Epithelial cell of proximal tubule (primary cell): ENCODE measurements at places on chromosomes 3 and 15. TPM values are rescaled to one million over a fixed set of nuclear protein-coding genes. Genes with fewer than 3 reads are reported as not detected.

DNA sequence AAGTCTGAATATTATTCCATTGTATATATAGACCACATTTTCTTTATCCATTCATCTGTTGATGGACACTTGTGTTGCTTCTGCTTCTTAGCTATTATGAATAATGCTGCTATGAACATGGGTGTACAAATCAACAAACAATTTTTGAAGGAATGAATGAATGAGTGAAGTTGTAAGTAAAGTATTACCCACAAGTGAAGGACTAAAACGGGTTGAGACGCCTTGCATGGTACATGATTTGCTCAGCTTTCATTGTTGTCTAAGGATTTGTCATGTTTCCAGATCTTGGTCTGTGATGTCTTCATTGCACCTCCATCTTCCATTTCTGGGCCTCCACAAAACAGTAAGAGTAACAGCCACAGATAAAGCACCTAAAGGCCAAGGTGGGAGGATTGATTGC, 20.5 kb downstream of the IFT122 start:
- no peak for DNase-seq

DNA sequence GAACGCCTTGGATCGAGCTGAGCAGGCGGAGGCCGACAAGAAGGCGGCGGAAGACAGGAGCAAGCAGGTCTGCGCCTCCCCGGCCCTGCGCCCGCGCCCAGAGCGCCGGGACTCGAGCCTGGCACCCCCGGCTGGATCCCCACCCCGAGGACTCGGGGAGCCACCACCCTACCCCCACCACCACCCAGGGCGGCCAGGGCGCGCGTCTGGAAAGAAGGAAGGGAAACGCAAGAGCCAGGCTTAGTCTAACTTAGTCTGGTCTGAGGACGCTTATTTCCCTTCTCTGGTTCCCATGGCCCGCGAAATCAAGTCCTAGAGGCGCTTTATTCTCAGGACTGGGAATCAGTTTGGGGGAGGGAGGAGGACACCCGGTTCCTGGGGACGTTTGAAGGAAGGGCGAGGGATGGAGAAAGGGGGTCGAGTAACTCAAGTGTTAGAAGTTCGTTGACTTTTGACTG, 359 bp downstream of the TPM1 start:
- DNase-seq = no peak

- no peak for DNase-seq
These were observed 231.8 kb downstream of the SQOR start for GRCh38 chr15:45866616-45867015.

GRCh38 chr15:79401301-79401700, 30.8 kb upstream of the MINAR1 start:
- no peak for DNase-seq

The SPESP1 gene
- 0.51 and 2.1 TPM in 2 replicates for total RNA-seq
